ENCODE measurements at places on chromosomes 16 and 17.

DNA sequence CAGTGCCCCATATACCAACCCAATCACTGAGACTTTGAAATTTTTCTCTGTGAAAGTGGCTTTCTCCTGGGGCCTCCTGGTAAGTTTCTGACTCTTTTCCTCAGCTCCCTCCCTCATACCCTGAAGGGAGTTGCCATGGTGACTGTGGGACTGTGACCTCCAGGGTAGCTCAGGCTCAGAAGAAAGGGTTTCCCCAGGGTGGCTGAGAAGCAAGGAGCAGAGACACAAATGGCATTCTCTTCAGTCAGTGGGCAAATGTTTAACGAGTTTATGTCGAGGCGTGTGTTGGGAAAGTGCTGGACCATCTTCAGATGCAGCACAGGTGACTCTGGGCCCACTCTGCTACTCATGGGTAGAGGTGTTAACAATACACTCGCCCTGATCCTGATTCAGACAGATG is 46.8 kb downstream of the MRPS23 start:
- DNase-seq: no peak

- DNase-seq: no peak
Observed at GRCh38 chr16:740459-740763, 386 bp downstream of the CIAO3 start.

- DNase-seq: no peak
Observed at GRCh38 chr17:7462474-7463371, 16.7 kb downstream of the ZBTB4 start.

DNA sequence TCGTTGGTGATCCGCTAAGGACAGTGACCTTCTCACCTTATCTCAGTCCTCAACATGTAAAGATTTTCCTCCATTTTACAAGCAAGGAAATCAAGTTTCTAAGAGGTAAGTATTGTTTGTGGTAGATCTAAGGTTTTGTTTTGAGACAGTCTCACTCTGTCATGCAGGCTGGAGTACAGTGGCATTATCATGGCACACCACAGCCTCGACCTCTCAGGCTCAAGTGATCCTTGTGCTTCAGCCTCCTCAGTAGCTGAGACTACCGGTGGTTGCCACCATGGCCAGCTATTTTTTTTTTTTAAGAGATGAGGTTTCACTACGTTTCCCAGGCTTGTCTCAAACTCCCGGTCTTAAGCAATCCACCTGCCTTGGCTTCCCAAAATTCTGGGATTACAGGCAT is 34.9 kb downstream of the PRKCA start:
- no peak for DNase-seq

- DNase-seq: peak; percentile 84
Observed at GRCh38 chr17:46977348-46977747, 1.7 kb downstream of the RPRML start.

- peak; percentile 5 for DNase-seq
Observed at GRCh38 chr17:79904865-79905264, 65.6 kb upstream of the CBX4 start.

- DNase-seq: no peak
Observed at GRCh38 chr16:61730997-61731396, 305.2 kb downstream of the CDH8 start.

DNA sequence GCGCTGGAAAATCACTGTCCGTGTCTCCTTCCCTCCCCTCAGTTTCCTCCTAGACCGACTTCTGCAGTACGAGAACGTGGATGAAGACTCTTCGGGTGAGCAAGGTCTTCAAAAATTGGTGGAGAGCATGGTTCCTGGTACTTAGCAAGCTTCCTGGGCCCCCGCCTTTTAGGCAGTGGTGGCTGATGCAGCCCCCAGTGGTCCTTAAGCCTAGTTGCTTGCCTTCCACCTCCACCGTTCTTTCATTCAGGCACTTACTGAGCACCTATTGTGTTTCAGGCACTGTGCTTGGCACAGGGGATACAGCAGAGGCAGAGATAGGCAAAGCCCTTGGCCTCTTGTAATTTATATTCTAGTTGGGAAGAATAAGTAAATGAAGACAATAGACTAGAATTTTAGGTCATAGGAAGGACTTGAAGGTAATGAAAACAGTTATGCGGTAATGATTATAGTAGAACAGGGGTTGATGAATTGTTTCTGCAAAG is 767 bp downstream of the INO80E start:
- DNase-seq: no peak

DNA sequence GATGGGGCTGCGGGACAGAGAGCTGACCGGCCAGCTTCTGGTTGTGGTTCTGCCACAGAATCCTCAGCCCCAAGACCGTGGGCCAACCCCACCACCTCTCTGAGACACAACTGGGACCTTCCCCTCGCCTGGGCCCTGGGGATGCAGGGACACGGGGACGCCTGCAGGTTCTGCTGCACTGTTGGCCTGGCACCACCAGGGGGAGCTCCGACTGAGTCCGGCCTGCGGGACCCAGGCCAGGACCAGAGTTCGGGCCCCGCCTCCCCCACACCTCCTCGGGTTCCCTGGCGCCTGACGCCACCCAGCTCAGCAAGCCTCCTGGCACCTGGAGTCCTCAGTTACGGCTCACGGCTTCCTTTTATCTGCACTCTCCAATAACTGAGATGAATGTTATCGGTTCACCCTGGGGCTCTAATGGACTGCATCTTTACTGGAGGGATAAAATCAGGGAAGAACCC is 27.3 kb downstream of the TBC1D16 start:
- peak; percentile 94 for DNase-seq

DNA sequence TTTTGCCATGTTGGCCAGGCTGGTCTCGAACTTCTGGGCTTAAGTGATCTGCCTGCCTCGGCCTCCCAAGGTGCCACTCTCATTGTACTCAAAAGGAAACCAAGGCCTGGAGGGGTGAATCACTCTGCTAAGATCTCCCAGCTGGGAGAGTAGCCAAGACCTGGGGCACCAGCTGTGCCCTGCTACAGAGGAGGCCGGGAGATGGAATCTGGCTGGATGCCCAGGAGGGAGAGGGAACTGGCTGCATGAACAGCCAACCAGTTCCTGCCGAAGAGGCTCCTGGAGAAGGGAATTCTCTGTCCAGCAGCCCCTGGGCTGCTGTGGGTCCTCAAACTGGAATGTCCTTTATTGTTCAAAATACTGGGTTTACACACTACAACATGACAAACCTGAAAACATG is 238.7 kb upstream of the CIBAR2 start:
- DNase-seq: no peak

GRCh38 chr16:54418903-54419302 is 132.3 kb upstream of the IRX3 start:
- DNase-seq: no peak

GRCh38 chr17:28384281-28385036 is 13.0 kb downstream of the SARM1 start:
- peak; percentile 53 for DNase-seq

DNA sequence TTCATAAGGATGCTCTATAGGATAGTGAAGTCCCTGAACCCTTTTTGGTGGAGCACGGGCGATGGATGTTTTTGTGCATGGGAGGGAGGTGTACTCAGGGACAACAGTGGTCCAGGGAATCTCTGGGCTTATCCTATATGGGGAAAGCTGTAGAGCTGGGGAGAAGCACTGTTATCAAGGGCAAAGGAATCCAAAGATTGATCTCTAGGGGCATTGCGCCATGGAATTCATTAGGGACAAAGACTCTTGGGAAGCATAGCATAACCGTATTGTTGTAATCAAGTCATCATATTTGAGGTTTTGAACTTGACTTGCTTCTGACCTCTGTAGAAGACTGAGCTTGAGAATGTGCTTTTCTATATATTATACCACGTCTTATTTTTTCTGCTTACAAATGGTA is 172.9 kb upstream of the ZFHX3 start:
- DNase-seq: no peak

DNA sequence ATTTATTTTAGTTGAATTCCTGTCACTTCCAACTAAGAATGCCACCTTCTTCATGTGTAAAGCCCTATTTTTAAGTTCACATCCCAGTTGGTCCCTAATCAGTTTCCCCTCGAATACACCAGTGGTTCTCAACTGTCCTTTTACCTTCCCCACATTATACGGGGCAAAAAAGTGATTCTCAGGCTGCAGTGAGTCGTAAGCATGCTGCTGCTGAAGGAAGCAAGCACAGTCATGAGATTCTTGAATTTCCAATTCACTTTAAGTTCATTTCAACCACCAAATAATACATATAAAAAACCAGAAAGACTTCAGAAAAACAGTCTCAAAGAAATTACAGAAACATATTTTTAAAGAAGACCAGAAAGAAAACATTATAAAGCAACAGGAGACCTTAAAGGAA is 47.9 kb downstream of the UBE2G1 start:
- DNase-seq: no peak

DNA sequence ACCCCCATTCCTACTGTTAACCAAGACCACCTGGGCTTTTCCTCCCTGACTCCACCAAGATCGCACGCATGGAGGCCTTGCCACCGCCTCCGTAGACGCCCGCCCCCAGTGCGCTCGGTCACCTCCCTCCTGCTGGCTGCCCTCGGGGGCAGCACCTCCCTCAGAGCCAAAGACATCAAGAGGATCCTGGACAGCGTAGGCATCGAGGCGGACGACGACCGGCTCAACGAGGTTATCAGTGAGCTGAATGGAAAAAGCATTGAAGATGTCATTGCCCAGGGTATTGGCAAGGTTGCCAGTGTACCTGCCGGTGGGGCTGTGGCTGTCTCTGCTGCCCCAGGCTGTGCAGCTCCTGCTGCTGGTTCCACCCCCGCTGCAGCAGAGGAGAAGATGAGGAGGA is 1.2 kb downstream of the EFCAB3 start:
- no peak for DNase-seq

GRCh38 chr16:83785455-83785854 is 22.3 kb upstream of the HSBP1 start:
- no peak for DNase-seq

GRCh38 chr16:4859190-4859899 is 12.1 kb downstream of the UBN1 start:
- no peak for DNase-seq

DNA sequence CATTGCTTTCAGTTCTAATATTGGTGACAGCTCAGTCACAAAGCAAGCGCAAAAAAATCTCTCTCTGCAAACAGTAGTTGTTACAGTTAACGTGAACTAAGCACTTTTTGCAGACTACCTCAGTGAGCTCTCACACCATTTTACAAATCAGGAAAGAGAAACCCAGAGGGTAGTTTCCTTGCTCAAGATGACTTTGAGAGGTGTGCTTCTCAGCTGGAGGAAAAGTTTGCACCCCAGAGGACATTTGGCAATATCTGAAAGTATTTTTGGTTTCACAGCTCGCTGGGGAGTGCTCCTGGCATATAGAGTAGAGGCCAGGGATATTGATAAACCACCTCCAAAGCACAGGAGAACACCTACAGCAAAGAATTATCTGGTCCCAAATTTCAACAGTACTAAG is 741.1 kb upstream of the EEF2KMT start:
- DNase-seq: no peak

DNA sequence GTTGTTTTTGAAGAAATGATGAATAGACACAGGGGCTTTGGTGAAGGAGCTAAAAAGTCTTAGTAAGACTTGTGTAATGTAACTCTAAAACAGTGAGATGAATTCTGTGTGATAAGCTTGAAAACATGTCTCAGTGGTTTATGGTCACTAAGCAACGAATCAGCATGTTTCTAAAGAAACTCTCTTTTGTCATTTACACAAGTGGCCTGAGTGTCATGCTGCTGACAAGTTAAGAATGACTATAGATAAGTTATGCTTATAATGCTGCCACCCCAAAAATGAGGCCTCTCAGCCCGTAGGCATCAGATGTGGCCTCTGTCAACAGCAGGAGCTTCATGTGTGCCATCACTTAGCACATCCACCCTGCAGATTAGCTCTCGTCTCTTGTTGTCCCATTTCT is 8.7 kb downstream of the COX10 start:
- DNase-seq: no peak

DNA sequence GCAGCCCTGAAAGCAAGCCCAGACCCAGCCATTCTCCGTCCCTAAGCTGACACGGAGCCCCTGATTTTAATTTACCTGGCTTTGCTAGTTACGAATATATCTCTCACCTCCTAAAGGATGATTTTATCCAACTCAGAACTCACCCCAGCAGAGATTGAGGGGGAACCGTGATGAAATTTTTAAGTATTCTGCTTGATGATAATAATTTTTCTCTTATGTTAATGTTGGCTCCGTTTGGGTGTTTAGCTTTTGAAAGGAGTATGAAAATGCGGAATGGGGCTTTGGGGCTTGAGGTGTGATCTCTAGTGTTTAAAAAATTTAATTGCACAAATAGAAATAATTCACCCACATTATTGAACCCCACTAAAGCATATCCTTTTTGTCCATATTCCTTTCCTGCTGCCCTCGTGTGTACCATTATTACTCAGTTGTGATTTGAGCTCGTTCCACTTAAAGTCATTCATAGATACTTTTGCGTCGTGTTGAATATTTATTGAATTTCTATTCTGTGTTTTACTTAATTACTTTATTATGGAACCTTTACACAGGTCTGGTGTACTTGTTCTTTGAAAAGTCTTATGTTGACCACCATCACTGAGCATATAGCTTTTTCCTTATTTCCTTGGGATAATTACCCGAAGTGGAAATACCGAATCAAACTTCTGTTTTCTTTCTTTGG is 775 bp downstream of the PRPSAP2 start:
- no peak for DNase-seq

- no peak for DNase-seq
Observed at GRCh38 chr16:7613518-7613917, 280.9 kb downstream of the RBFOX1 start.

GRCh38 chr16:68644715-68645493 is at the start of gene CDH3:
CDH3 (plus strand) TSS chr16:68645310; CDS start chr16:68645380, 70 bp downstream.
- DNase-seq: peak; percentile 94

- DNase-seq: no peak
Observed at GRCh38 chr16:68332411-68333121, 21.7 kb downstream of the PRMT7 start.

- DNase-seq: no peak
Observed at GRCh38 chr17:73060721-73061120, 31.8 kb downstream of the SLC39A11 start.

GRCh38 chr16:22681554-22682291 is 132.2 kb upstream of the HS3ST2 start:
- no peak for DNase-seq

GRCh38 chr17:40526668-40527067 is 25.2 kb upstream of the TNS4 start:
- no peak for DNase-seq

DNA sequence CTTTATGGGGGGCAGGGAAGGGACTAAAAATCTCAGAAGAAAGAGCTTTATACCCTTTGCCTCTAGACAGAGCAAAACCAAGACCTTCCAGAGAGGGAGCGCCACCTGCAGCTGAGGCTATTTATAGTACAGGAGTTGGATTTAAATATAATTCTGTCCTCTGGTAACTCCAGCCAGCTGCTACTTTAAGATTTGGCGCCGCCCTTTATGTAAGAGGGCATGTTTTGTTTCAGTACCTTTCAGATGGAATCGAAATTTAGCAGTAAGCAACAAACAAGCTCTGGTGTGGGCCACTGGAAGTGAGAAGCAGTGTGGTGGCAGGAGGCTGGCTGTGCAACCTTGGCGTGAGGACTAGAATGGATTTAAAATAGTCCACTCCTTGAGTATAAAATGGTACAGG is 5.2 kb upstream of the GUCY2D start:
- DNase-seq: peak; percentile 69

- DNase-seq: no peak
Observed at GRCh38 chr16:87295259-87295658, 21.9 kb downstream of the C16orf95 start.

- no peak for DNase-seq
Observed at GRCh38 chr16:8920645-8921346, 38.6 kb downstream of the LITAFD start.

All from WTC11 (cell line).